NCI-H1092 (cell line): ENCODE measurements at places on chromosomes 2 and 18.

DNA sequence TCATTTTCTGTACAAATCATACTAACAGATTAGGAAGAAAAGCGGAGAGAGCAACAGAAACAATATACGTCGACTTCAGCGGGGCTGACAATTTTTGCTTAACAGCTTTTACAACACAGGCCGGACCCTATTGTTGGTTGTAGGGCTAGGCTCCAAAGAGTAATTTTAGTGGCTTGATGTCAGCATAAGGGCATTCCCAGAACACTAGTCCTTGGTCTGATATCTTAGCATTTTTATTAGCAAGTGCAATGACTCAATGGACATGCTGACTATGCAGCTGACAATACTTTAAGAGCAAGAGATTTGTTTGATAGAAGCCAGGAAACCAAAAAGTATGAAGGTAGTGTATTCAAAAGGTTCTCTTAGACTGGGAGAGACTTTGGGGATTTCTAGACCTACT is 209.9 kb downstream of the LNPK start:
- no peak for DNase-seq

- no peak for DNase-seq
Observed at GRCh38 chr18:45619826-45620201, 4.5 kb downstream of the SLC14A2 start.

- DNase-seq = no peak
Observed at GRCh38 chr2:47907039-47907781, 912 bp upstream of the FBXO11 start.

- peak; percentile 46 for DNase-seq
Observed at GRCh38 chr18:52888014-52888413, 548.0 kb downstream of the DCC start.

- no peak for DNase-seq
Observed at GRCh38 chr18:12238826-12239225, 15.3 kb upstream of the CIDEA start.

DNA sequence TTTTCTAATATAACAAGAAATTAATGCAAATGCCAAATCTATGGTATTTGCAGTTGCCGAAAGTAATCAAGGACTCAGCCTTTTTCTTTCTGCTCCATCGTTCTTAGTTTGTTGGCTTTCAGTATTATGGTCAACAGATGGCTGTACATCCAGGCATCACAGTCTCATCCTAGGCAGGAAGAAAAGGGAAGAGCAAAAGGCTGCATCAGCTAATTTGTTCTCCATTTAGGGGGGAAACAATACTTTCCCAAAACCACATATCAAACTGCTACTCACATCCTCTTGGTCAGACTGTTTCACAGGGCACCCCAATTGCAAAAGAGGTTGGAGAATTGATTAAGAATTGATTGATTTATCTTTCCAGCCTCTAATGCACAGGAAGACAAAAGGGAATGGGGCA is 89.3 kb downstream of the MDH1 start:
- DNase-seq = no peak

GRCh38 chr18:45525301-45525700 is 90.0 kb upstream of the SLC14A2 start:
- DNase-seq = no peak

DNA sequence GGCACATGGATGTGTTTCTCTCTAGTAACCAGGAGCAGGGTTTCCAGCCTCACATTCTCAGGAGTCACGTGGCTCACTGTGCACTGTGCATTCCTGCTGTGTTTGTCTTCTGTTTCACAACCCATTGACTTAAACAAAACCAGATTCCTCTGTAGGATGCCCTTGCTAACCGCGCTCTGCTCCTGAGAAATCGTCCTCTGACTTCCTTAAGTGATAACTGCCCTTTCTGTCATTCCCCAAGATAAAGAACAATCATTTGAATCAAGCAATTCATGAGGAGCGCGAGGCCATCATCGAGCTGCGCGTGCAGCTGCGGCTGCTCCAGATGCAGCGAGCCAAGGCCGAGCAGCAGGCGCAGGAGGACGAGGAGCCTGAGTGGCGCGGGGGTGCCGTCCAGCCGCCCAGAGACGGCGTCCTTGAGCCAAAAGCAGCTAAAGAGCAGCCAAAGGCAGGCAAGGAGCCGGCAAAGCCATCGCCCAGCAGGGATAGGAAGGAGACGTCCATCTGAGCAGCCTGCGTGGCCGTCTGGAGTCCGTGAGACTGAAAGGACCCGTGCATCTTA is 60.2 kb downstream of the RALBP1 start:
- DNase-seq = no peak

DNA sequence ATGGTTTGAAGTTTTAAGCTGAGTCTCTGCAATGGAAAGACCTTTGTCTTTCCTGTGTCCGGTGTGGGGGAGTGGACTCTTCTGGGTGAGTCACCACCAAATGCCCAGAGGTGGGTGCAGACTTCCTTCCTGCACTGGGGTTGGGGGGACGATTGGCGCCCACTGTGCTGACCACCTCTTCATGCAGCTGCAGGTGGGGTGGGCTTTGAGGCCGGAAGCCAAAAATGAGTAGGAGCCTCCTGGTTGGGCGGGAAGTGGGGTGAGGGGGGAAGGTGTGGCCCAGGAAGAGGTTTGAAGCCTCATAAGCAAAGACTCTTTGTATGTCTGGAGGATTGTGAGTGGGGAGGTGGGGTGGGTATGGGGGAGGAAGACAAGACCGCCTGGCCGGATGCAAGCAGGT is 27.6 kb downstream of the PAX8 start:
- no peak for DNase-seq

DNA sequence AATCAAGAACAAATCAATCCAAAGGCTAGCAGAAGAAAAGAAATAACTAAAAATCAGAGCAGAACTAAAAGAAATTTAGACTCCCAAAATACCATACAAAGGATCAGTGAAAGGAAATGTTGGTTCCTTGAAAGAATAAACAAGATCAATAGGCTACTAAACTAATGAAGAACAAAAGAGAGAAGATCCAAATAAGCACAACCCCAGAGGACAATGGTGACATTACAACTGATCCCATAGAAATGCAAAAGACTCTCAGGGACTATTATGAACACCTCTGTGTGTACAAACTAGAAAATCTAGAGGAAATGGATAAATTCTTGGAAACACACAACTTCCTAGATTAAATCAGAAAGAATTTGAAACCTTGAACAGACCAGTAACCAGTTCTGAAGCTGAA is 1186.9 kb downstream of the LRP1B start:
- no peak for DNase-seq

DNA sequence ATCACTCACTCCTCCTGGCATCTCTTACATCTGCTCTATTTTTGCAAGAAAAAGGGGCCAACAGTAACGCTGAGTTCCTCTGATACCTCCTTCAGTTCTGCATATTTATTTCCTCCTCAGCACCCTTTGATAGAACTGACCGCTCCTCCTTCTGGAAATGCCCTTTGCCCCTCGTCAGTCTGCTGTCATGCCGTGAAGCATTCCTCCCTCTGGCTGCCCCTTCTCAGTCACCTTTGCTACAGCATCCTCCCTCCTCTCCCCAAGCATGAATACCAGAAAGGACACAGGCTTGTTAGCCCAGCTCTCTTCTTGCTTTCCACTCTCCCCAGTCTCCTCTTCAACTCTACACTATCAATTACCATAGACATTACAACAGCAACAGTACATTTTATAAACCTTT is 135.4 kb downstream of the NBAS start:
- DNase-seq = no peak

DNA sequence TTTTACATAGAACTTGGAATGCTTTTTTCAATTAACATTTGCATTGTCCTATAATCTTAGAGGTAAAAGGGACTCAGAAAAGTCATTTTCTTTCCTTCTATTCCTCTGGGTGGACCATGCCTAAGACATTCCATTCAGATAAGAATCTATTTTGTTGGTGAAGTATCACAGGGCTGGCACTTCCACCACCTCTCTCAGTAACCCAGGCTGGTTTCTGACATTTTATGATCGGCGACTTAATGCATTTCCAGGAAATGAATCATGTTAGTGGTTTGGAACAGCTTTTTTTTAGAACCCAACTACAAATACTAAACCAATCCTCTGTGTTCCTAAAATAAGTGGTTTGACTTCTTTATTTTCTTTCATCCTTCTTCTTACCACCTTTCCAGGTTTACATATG is 27.0 kb downstream of the GAD1 start:
- DNase-seq = no peak

DNA sequence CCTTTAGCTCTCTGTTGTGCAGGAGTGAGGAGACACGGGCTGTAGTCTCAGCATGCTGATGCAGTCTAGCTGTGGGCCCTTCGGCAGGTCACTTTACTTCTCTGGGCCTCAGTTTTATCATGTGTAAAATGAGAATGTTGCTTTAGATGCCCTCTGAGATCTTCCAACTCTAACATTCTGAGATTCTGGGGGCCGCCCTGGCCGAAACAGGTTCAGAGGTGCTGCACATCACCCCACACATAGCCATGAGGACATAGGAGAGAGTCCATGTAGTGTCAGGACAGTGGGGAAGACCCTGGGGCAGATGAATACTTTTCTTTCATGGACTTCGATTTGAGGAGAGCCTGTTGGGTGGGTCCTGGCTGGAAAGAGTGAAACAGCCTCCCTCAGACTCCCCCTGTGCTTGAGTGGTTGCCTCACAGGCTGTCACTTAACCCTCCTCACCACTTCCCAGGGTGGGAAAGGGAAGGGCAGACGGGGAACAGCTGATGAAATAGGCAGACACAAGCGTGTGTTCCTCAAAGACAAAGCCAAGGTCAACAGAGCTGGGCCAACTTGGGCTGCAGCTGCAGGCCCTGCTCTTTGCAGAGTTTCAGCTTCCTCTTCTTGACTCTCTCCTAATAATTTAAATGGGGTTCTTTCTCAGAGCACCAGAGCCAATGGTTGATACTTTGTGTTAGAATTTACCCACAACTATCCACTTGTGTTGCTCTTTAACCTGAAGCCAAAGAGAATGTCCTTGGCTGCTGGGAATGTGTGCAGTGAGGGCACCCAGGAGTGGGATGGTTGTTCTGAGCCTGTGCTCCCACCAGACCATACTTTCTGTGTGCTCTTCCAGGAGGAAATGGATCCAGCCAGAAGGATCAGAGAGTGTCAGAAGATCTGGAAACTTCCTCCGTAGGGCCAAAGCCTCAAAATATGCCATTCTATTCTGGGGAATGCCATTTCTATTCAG is 14.7 kb upstream of the MRPL33 start:
- DNase-seq = no peak

GRCh38 chr18:55483266-55483871 is 104.6 kb downstream of the TCF4 start:
- no peak for DNase-seq

GRCh38 chr2:26709323-26710110 is 17.0 kb downstream of the KCNK3 start:
- DNase-seq = no peak

- DNase-seq = peak; percentile 11
Observed at GRCh38 chr2:132804051-132804450, 134.0 kb upstream of the LYPD1 start.

DNA sequence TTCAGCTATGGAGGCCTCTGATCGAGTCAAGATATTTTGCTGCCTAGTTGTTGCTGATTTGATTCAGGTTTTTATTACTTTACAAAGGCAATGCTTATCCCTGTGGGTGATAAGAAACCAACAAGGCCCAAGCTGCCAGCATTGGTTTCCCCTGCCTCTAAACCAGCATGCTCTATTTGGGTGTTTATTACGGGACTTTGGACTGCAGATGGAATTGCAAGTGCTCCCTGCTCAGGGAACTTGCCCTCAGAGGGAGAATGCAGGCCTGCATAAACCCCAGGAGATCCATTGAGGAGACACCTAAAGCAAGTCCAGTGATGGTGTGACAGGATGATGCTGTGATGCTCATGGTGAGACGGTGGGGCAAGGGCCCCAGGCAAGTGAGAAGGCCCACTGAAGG is 172.1 kb downstream of the VAPA start:
- DNase-seq = no peak

DNA sequence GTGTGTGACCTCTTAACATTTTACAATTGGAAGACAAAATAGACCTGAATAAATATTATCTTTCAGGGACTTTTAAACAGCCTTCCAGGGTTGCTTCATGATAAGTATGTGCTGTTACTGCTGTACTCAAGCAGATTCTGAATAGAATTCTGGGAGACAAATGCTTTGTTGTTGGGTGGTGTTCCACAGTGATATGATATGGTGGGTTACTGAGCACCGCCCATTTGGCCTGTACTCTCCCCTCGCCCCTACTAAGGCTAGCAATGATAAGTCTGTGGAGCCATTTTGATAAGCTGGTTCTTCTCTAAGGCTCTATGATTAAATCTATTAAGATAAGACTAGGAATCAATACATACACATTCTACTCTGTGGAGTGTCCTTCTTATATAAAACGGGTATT is 89.8 kb upstream of the ITGA4 start:
- no peak for DNase-seq

GRCh38 chr18:51426996-51427395 is 229.5 kb upstream of the MEX3C start:
- DNase-seq = no peak
